ENCODE measurements at places on chromosomes 7 and 10.
A peak's percentile ranks its signal among the peaks of the same experiment; 100 is the strongest.

DNA sequence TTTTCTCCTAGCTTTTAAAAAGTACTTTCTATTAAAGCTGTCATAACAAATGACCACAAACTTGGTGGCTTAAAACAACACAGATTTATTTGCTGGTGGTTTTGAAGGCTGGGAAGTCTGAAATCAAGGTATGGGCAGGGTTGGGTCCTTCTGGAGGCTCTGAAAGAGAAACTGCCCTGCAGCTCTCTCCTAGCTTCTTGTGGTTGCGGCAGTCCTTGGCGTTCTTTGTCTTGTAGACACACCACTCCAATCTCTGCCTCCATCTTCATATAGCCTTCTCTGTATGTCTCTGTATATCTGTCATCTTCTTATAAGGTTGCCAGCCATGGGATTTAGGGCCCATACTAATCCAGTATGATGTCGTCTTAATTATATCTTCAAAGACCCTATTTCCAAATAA is 79.4 kb upstream of the PRR15 start:
- no peak for DNase-seq

- no peak for DNase-seq
Observed at GRCh38 chr7:44460325-44460724, 30.1 kb downstream of the NUDCD3 start.

- DNase-seq, result no peak
Observed at GRCh38 chr7:158110034-158110590, 477.5 kb downstream of the PTPRN2 start.

- no peak for DNase-seq
Observed at GRCh38 chr7:40429826-40430225, 295.0 kb downstream of the SUGCT start.

DNA sequence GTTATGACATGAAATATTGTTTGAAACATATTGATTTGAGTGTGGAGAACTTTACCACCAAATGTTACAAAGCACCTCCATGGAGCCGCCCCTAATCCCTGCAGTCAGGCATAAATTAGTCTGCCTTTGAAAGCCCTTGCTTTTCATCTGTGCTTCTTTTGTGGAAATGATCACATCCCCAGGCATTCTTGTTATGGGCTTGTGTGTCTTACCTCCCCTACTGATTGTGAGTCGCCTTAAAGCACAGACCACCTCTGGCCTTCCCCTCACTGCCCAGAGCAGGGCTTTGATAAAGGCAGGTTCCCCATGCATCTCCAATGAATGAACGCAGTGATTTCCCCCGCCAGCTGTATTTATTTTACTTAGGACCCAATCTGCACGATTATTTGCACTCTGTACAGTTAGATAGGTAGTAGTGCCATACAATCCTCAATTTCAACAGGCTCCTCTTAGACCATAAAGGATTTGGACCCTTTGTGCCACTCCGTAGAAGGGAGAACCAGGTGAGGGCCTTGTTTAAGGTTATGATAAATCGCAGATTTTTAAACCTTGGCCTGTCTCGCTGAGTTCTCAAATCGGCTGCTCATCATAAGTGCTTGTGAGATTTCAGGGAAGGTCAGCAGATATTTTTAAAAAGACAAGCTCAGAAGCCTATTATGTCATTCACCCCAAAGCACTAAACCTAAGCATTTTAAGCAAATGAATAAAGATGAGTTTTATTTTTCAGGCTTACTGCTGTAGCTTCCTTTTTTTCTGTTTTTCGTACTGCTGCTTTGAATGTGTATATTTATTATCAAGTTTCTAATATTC is 107.8 kb downstream of the CUBN start:
- no peak for DNase-seq

GRCh38 chr10:88499569-88500470 is 83.3 kb downstream of the RNLS start:
- peak; percentile 7 for DNase-seq

DNA sequence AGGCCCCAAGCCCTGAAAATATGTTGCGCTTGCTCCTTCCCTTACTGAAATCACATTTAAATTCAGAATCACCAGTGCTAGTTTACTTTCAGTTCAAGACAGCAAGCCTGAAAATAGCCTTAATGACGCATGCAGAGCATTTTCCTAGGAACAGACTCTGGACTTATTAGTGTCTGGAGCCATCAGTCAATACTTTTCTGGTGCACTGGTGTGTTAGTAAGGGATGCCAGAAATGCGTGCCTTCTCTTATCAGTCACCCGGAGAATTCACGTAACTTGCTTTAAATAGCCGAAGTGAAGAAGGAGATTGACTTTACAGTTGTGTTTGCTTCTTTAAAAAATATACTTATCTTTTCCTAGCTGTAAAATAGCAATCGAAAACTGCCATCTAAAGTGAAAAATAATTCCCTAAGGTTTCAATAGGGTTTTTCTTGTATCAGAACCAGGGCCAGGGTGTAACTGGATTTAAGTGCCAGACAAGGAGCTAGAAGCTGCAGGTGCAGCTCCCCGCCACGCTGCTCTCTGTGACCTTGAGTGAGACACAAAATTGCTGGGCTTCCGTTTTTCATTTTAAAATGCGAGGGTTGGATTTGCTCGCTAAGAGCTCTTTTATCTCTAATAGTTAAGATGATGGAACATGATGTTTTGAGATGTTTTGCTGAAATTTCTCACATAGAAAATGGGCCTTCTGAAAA is 177.8 kb downstream of the NSUN6 start:
- no peak for DNase-seq

GRCh38 chr7:133119067-133119466 is 37.2 kb upstream of the CHCHD3 start:
- DNase-seq, result no peak

- no peak for DNase-seq
Observed at GRCh38 chr7:141027043-141027442, 12.3 kb upstream of the MRPS33 start.

GRCh38 chr7:37915438-37915837 is 1.2 kb downstream of the SFRP4 start:
- DNase-seq, result no peak

DNA sequence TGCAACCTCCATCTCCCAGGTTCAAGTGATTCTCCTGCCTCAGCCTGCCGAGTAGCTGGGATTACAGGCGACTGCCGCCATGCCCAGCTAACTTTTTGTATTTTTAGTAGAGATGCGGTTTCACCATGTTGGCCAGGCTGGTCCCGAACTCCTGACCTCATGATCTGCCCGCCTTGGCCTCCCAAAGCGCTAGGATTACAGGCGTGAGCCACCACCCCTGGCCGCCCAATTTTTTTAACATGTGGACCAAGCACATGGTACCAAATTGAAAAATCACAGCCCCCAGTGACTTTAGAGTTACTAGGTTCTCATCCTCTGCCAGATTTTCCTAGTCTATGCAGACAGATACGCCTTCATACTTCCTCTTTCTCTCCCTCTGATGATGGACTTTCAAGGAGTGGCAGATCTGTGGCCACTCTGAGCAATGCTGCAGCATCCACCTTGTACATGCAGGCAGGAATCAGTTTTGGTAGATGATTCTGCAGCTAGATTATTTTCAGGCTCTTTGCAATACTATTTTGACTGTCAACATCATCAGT is 34.0 kb upstream of the EZH2 start:
- DNase-seq, result no peak

DNA sequence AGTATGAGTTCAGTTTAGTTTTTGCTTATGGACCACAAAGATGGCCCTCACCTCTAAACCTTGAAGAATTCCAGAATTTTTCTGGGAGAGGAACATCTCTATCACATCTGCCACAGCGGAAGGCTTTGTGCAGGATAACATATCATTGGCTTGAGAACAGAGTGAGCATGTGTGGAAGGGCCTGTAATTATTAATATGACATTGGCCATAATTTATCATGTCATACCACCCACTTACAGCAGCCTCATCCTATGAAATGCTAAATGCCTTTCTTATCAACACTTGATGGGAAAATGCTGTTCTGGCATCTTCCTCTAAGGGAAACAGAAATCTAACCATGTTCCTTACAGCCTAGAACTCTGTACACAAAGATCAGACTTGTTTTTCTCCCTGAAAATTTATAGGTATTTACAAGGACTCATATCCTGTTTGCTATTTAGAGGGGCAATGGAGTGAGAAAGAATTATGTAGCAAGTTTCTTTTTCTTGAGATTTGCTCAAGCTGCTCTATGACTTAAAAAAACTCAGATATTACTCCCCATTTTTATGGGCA is 817.3 kb downstream of the LRMDA start:
- DNase-seq, result no peak

DNA sequence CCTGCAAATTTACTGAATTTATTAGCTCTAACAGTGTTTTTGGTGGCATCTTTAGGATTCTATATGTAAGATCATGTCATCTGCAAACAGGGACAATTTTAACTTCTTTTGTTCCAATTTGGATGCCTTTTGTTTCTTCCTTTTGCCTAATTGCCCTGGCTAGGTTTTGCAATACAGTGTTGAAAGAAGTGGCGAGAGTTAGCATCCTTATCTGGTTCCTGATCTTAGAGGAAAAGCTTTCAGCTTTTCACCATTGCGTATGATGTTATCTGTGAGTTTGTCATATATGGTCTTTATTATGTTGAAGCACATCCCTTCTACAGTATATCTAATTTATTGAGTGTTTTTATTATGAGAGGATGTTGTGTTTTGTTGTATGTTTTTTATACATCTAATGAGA is 301.4 kb downstream of the PTPRN2 start:
- no peak for DNase-seq

DNA sequence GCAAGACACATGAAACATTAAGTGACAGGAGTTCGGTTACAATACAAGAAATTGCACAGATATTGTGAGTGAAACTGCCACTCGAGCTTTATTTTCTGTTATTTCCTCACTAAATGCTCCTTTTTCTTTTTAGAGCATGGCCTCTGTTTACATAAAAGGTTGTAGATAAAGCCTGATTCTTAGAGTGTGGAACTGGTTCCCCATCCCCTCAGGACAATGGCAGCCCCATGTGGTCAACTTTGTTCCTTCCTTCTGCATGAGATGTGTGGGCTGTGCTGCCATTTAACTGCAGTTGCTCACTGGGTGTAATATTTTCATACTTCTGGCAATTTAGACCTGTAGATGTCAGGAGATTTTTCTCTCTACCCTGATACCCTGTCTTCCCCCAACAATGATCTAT is 70.2 kb downstream of the LRGUK start:
- DNase-seq, result no peak

DNA sequence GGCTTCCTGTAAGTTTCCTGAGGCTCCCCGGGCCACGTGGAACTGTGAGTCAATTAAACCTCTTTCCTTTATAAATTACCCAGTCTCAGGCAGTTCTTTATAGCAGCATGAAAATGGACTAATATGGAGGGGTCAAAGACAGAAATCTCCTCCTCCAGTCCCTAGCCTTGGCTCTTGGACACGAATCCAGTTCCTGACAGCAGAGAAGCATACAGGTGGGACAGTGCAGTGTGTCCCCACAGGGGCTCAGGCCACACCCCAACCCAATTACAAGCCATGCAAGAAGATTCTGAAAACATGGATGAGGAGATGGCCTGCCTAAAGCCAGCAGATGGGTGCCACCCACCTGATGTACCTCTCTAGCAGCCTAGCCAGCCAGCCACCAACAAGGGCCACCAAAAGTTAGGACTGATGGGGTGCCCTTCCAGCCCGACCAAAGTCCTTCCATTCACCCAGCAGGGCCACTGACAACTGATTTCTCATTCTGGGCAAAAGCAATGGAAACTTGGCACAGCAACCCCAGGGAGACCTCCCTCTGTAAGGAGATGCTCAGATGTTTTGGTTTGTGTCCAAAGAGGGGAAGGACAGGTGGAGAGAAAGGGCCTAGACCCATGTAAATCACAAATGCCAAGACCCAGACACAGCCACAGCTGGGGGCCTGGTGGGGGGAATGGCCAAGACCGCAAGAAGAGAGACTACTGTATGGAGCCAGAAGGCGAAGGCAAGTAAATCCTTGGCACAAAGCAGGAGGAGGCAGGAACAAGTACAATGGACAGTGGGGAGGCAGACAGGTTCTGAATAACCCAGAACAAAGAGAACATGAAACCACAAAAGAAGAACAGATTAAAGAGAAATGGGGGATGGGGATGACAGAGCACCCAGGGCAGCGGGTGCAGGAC is 13.6 kb downstream of the GPRIN2 start:
- DNase-seq, result no peak

GRCh38 chr7:96308950-96309263 is 13.0 kb downstream of the SLC25A13 start:
- no peak for DNase-seq

DNA sequence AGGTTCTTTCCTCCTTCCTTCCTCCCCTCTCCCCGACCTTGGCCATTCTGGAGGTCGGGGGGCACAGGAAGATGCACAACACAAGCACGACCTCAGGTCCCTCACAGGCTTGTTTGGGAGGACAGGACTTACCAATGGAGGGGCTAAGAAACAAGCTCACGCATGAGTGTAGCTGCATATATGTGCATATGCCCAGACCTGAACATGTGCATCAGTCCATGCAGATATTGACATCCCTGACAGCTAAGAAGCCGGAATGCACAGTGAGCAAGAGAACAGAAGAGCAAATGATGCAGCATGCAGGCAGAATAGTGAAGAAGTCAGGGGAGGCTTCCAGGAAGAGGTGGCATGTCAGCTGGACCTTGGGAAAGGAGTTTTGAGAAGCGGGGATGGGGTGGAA is 28.7 kb downstream of the ADCYAP1R1 start:
- DNase-seq, result no peak

GRCh38 chr10:108757946-108758345 is 1165.4 kb downstream of the XPNPEP1 start:
- DNase-seq, result no peak

- no peak for DNase-seq
Observed at GRCh38 chr7:92629779-92630178, 39.6 kb upstream of the FAM133B start.

GRCh38 chr7:143507094-143507518 is 29.4 kb downstream of the TAS2R41 start:
- no peak for DNase-seq
